ENCODE measurements at places on chromosomes 6 and 20. TPM values are rescaled to one million over a fixed set of nuclear protein-coding genes. Genes with fewer than 3 reads are reported as not detected.

Gene SAMD10
- 12.0 TPM for total RNA-seq

Gene PNLDC1
- 0.14 TPM for total RNA-seq

Gene C6orf163
- 1.4 TPM for total RNA-seq

Gene FAM83D
- 1.9 TPM for total RNA-seq

Gene GATA5
- not detected for total RNA-seq

Gene TP53RK
- total RNA-seq = 4.5 TPM

Gene NRN1
- total RNA-seq = not detected

Gene FAM162B
- total RNA-seq = not detected

Gene PHACTR3
- not detected for total RNA-seq

Gene CTAGE9
- not detected for total RNA-seq

Gene COL20A1
- 0.03 TPM for total RNA-seq

GRCh38 chr6:68427630-68428029 lies 207.5 kb upstream of the ADGRB3 start:
- no peak for DNase-seq

DNA sequence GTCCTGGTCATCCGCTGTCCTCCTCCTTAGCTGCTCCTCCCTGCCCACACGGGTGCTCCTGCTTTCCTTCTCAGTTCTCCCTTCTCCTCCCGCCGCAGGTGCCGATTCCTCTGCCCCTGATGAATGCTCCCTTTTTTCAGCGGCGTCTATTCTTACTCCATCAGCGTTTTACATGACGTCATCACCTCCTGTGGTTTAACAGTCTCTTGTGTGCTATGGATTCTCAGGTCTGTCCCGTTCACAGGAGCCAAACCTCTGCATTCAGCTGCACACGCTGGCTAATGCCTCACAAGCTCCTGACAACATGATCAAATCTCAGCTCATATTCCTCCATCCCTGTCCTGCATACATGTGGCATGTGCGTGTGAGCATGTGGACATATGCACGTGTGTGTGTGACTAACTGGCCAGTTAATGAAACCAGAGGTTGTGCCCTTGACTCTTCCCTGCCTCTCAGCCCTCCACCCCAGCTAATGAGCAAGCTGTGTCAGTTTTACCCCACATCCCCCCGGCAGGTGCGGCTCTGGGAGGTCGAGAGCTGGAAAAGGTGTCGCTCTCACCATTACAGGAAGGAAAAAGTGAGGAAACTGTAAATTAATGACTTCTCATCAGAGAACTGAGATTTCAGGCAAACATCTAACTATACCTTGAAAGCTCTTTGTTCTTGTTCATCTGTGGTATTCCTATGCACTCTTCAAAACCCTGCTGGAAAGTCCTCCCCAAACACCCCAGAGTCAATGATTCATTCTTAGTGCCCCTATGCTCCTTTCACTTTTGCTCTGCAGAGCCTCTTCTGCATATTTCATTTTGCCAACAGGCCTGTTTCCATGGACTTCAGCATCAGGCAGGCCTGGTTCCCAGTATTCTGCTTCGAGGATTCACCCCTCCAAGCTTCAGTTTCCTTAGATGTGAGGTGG lies 163.1 kb downstream of the TTLL2 start:
- no peak for DNase-seq

DNA sequence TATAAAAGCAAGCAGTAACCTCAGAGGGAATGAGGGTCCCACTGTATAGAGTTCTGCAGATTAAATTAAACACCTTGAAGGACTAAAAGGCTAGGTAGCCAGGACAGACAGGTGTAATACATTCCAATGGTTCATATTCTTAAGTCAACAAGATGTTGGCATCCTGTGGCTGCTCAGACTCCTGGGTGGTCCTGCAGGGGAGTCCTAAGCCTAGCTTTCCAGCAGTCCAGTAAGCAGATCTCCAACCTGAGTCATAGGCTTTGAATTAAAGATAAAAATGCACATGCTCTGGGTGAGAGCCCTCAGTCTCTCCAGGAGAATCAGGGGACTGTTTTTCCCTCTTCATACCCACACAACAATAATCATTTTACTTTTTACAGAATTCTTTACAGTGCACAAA lies 307.3 kb upstream of the SUPT3H start:
- no peak for DNase-seq

DNA sequence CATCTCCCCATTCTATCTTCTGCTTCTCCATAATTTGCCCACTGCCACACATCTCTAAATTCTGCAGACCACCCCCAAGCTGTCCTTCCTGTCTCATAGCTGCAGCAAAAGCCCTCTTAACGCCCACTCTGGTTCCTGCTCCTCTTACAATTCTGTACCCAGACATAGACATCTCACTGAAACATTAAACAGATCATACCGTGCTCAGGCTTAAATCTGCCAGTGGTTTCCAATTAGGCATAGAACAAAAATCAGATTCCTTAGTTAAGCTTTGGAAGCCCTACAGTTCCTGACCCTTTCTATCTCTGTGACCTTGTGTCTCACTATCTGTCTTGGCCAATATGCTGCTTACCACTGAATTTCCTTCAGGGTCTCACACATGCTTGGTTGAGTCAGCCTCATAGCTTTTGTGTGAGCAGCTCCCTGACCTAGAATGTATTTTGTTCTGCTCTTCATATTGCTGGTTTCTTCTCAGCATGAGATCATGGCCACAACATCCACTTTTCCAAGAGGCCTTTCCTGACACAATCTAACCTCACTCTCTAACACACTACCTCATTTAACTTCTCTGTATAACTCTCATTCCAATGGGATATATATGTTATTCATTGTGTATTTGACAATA lies 749.7 kb downstream of the MAFB start:
- DNase-seq = no peak

DNA sequence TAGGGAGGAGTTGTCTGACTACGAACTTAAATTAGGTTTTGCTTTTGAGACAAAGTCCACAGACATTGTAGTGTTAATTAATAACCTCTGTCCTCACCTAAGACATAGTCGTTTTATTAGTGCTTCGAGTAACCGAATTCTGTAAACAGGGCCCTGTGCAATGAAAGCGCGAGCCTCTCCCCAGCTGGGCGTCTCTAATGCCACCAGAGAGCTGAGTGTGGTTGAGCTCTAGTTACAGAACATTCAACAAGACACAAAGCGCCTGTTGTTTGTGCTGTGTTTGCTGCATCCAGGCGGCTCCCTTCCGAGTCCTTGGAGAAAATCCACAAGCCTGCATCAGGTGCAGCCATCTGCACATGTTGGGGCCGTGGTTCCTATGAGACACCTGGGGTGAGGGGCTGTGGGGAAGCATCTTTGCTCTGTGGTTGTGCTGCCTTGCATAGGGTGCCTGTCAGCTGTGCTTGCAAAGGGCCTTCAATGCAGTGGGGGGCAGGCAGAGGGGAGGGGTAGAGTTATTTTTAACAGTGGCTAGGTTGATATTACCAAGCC lies 63.9 kb downstream of the CD164 start:
- DNase-seq = no peak

DNA sequence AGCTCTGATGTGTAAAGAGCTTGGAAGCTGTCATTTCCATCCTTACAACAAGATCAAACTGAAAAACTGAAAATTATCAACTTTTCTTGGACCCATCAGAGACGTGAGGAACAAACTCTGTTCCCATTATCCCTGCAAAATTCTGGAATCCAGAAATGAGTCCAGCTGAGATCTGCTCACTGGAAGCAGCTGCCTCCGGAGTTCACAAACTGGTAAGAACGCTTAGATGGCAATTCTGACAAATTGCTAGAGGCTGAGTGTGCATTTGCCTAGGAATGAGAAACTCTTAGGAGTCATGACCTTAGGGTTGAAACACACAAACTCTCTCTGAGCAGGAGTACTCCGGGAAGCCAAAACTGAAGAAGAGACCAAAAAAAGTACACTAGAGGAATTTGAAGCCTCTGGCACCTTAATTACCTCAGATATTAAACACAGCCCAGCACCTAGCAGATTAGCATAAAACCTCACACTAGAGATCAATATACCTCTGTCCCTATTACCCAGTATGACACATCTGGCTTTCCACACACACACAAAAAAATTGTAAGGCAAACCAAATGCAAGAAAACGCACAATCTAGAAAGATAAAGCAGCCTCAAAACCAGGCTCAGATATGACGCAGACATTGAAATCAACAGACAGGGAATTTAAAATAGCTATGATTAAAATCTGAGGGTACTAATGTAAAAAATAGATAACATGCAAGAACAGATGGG lies 233.5 kb upstream of the SGK1 start:
- no peak for DNase-seq

DNA sequence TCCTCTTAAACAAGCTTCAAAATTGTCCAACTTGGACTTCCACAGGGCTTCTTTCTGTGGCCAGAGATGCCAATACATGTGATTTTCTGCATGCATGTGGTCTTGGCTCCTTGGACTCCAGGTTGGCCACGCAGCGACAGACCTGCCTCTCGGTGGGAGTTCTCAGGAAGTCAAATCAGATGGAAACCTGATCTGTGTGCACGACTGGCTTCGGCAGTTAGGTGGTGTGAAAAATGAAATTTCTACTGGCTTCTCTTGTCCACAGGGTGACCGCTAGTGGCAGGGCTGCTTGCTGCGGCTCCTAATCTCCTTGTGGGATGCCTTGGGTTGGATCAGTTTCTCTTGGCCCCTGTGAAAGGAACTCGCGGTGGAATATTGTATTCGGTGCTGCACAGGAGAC lies 57.3 kb downstream of the PHACTR3 start:
- no peak for DNase-seq

DNA sequence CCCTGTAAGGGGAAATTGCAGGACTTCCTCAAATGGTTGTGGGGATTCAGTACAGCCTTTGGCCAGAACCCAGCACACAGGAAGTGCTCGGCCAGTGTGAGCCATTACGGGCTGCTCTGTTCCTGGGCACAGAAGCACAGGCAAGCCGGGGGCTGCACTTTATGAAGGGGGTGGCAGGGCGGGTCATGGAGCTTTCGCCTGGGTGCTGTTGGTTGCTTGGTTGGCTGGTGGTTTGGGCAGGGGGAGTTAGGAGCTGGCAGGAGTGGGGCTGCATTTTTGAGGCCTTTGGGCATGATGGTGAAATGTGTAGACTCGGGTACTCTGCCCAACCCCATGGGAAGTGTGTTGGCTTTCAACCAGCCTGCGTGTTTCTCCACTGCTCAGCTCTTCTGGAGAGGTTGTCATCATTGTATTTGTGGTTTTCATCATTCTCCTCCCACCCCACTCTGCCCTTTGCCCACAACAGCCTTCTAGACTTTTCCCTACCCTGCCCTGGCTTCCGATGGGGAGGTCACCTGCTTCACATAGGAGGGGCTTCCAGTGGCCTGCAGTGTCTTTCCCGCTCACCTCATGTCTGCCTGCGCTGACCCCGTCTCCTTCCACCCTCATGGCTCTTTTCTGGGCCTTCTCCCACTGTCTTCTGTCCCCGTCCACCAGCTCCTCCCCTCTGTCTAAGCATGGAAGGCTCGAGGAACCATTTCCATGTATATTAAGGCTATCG lies 16.1 kb upstream of the RBM38 start:
- no peak for DNase-seq

DNA sequence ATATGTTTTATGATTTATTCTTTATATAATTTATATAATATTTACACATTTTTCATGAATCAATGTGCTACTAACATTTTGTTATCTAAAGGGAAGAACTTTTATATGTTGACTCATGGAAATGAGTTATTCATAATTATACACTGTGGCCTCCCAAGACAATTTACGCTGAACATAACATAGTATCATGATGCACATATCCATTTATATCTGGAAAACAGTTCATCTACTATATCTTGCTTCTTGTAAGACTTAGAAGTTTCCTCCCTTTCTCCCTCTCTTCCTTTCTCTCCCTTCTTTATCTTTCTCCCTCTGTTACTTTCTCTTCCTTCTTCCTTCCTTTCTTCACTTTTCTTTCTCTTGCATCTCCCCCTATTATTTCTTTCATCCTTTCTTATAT lies 1.1 kb upstream of the EYS start:
- no peak for DNase-seq

GRCh38 chr6:44697327-44697726 lies 309.8 kb downstream of the CDC5L start:
- DNase-seq = no peak

- peak; percentile 82 for DNase-seq
Observed at GRCh38 chr6:35302604-35303241, 5.1 kb downstream of the DEF6 start.

DNA sequence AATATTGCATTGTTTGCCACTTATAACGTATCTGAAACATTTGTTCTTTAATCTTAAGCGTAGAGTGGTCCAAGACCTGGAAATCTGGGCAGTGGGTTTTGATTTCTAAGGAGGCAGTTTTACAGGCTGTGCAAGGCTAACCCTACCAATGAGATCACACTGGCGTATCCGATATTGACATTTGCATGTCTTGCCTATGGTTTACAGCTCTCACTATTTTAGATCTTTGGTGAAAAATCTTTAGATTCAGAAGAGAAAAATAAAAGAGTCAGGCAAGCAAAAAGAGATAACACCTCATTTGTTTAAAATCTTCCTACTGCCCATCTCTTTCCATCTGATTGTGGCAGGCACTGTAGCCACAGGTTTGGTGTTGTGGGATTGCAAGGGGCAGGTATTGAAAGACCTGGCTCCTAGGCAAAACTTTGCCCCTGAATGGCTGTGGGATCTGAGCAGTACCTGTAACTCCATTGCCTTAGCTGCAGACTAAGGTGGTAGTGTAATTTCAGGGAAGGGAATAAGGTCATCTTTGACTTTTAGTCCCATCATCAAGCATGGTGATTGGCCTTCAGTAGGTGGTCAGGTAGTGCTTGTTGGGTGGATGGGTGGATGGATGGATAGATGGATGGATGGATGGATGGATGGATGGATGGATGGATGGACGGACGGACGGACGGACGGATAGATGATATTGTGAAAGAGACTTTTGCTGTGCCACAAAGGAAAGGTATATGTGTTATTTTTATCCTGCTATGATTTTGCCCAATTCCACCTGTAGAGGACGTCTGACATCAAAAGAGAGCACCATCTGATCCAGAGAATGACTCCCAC lies 1.9 kb downstream of the TNFAIP3 start:
- no peak for DNase-seq

DNA sequence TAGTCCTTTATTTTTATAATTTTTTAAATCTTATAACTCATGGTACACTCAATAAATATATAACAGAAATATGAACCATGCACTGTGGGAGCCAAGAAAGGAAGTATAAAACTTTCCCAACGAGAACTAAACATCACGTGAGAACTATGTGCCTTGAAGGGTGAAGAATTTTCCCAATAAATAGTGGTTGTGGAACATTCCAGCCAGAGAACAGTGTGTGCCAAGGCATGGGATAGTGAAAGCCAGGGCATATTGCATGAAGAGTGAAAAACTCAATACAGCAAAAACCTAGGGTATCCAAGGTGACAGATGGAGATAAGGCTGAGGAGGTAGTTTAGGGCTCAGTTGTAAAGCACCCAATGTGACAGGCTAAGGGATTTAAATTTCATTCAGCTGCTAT lies 86.1 kb downstream of the SIM1 start:
- no peak for DNase-seq

GRCh38 chr6:20846602-20847028 lies 312.4 kb downstream of the CDKAL1 start:
- DNase-seq = no peak

DNA sequence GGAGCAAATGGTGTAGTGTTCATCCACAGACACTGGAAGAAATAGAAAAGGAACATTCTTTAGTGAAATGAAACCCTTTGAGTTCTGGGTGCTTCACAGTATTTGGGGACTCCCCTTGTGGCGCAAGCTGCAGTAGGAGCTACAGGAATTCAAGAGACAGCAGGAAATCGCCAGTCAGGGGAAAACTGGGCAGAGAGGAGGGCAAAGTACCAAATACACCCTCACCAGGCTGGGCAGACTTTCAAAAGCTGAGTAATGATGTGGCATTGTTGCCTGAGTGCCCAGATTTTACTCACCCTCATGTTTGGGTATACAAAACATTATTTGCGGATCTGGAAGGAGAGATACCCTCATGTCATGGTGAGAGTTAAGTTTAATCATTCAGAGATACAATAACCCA lies 97.9 kb downstream of the SOD2 start:
- DNase-seq = no peak
